Activated T-cell treated with anti-CD3 and anti-CD28 coated beads for 4 hours (primary cell): ENCODE measurements at places on chromosomes 4 and X.

- DNase-seq = no peak
Observed at GRCh38 chrX:6981718-6982406, 165.7 kb upstream of the STS start.

DNA sequence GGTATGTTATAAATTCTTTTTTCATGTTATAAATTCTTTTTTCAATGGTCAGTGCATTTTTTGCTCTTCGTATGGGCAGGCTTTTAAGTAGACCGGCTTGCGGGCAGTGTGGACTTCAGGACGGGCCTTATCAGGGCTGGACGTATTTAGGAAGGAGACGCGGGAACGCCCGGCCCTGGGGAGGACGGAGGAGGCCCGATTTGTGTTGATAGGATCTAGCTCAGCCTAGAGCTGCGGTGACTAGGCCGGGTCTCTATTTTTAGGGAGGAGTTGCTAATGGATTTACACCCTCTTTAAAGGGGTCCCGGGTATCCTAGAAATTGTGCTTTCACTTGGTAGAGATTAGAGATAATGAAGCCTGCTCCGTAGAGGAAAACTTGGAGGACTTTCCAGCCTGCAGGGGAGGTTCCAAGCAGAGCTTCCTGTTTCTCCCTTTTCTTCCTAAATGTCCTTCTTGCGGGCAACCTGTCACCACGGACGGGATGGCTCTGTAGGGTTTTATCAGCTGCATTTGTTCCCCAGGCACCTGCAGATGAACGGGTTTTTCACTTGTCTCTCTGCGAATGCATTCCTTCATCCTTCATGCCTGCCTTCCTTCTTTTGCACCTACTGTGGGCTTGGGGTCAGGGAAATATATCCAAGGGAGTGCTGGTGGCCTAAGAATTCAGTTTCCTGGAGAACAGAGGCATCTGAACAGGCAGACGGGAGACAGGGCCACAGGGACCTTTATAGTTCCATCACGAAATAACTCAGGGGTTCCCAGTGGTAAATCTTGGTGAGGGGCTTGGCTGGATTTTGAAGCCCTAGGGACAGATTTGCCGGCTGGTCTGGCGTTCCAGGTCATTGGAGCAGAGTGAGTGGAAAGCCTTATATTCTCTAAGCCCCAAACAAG, 1.4 kb downstream of the CD99 start:
- no peak for DNase-seq

DNA sequence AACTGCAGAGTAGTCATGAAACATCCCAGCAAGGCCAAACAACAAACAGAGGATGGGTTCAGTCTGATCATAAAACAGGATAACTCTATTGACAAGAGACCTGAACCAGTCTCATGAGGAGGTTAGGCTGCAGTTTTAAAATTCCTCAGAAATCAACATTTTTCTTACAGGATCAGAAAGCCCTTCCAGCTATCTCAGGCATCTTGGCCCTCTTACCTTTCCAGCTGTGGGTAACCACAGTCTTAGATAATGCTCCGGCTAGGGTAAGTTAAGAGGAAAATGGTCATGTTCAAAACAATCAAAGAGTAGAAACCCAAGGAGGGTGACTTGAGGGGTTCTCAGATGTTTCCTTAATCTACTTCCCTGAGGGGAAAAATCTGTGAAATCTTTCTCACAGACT, 5.1 kb downstream of the CTSO start:
- no peak for DNase-seq

GRCh38 chr4:8920289-8920965, 48.8 kb upstream of the HMX1 start:
- no peak for DNase-seq

GRCh38 chrX:50613846-50614245, 143.2 kb upstream of the DGKK start:
- no peak for DNase-seq

GRCh38 chr4:10160281-10160856, 43.8 kb upstream of the WDR1 start:
- no peak for DNase-seq

DNA sequence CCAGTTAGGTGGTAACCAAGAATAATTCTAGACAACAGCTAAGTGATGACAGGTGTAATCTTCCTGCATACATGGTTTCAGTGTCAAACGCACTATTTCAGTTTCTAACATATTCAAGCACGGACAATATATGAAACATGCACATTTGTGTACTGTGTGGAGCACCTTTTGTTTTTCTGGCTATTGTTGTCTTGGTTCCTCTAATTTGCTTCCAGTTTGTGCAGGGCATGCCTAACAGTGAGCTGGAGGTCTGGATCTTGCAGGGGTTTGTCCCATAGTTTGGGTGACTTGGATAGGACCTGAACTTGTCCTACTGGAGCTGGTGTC, 70.5 kb upstream of the TBC1D9 start:
- DNase-seq = no peak

- DNase-seq = no peak
Observed at GRCh38 chr4:17763416-17763815, 18.0 kb downstream of the FAM184B start.

- DNase-seq = no peak
Observed at GRCh38 chr4:144709159-144709558, 63.2 kb downstream of the HHIP start.

- DNase-seq = no peak
Observed at GRCh38 chrX:47746446-47746845, 87.5 kb upstream of the UXT start.

DNA sequence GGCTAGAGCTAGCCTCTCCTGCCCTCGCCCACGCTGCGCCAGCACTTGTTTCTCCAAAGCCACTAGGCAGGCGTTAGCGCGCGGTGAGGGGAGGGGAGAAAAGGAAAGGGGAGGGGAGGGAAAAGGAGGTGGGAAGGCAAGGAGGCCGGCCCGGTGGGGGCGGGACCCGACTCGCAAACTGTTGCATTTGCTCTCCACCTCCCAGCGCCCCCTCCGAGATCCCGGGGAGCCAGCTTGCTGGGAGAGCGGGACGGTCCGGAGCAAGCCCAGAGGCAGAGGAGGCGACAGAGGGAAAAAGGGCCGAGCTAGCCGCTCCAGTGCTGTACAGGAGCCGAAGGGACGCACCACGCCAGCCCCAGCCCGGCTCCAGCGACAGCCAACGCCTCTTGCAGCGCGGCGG, at the start of gene AR:
AR (plus strand) TSS at position 204 of the 400 bp plus-strand sequence. CDS start 1,126 bp downstream, outside the sequence.
- no peak for DNase-seq

- no peak for DNase-seq
Observed at GRCh38 chrX:68018248-68019203, 414.8 kb downstream of the OPHN1 start.

- DNase-seq = no peak
Observed at GRCh38 chr4:8188743-8189550, 10.1 kb upstream of the SH3TC1 start.

DNA sequence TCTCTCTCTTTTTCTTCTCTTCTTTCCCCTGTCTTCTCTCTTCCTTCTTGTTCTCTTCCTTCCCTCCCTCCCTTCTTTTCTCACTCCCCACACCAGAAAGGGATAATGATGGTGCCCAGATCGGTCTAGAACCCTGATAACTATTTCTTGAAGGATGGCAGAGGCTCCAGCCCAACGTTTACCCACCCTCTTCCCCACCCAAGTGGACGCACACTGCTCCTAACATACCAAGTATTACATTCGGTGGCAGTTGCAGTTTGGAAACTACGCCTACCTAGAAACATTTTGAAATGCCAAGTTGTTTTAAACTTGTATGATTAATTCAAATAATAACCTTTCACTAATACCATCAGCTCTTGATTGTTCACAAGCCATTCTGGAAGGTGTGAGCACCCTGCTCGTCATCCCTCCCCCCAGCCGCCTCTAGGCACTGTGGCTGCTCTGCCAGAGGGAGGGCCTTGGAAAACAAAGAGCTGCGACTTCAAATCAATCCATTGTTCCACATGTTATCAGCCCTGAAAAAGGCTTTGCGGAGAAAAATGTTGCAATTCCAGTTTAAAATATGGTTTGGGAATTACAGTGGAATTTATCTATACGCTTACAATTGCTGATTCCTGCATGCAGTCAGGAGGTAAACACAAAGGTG, 1017.5 kb upstream of the TENM3 start:
- DNase-seq = no peak

GRCh38 chrX:42869659-42870476, 91.9 kb upstream of the PPP1R2C start:
- no peak for DNase-seq

- DNase-seq = no peak
Observed at GRCh38 chr4:125794989-125795388, 480.2 kb downstream of the FAT4 start.

DNA sequence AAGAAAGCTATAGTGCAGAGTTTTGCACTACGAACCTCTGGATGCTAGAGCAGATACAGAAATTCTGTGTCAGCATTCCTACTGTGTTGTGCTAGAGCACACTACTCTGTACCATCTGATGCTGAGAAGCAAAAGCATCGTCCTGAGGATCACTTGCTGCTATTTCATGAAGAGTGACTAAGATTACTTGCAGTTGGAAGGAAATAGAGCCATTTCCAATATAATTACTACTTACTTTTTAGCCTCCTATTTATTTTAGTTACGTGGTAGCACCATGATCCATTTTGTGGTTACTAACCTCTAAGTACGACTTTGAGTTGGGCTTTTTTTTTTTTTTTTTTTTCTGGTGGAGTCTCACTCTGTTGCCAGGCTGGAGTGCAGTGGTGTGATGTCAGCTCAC, 226.7 kb downstream of the PALLD start:
- no peak for DNase-seq

DNA sequence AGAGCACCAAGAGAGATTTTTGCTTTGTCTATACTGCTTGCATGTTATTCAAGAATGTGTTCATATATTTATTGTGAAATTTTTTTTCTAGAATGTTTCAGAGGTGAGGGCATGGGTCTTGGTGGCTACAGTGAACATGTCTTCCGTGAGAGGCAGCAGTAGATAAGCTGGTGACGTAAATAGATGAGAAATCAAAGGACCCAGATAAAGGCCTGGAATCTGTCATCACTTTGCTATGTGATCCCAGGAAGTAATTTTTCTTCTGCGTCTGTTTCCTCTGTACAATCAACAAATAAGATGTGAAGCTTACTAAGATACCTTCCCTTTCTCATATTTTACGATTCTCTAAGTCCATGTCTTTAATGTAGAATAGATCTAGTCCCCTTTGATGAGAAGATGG, 129.1 kb downstream of the COL4A6 start:
- no peak for DNase-seq

DNA sequence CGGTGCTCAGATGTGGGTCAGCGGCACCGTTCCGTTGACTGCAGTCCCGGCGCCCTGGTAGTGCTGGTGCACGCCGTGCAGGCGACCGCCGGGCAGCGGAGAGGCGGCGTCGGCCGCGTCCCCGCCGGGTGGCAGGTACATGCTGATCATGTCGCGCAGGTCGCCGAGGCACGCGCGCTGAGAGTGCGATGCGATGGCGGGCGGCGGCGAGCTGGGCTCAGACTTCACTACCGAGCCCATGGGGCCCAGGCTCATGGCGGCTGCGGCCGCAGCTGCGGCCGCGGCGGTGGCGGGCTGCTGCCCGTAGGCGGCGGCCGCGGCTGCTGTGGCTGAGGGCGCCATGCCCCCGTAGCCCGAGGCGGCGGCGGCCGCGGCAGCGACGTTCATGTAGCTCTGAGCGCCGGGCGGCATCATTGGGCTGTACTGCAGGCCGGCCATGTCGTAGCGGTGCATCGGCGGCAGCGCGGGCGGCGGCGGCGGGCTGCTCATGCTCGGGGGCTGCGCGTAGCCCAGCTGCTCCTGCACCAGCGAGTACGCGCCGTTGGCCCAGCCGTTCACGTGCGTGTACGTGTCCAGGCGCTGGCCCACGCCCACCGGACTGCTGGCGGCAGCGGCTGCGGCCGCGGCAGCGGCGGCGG, 1.0 kb downstream of the SOX3 start:
- no peak for DNase-seq
